Stimulated activated CD8-positive, alpha-beta memory T cell treated with anti-CD3 and anti-CD28 coated beads, Interleukin-4, amount 100 ng/mL, for 1 hour (primary cell): ENCODE measurements at places on chromosomes 12 and 14.

DNA sequence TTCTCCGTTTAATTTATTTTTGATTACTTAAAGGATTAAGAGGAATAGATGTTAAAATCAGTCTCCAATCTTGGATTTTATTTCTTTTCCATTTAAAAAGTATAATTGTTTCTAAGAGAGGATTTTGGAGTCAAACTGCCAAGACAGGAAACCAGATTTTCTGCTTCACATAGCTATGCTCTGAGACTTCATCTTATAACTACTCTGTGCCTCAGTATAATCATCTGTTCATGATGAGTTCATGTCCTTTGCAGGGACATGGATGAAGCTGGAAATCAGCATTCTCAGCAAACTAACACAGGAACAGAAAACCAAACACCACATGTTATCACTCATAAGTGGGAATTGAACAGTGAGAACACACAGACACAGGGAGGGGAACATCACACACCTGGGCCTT, 9.0 kb upstream of the TAS2R31 start:
- DNase-seq: no peak

DNA sequence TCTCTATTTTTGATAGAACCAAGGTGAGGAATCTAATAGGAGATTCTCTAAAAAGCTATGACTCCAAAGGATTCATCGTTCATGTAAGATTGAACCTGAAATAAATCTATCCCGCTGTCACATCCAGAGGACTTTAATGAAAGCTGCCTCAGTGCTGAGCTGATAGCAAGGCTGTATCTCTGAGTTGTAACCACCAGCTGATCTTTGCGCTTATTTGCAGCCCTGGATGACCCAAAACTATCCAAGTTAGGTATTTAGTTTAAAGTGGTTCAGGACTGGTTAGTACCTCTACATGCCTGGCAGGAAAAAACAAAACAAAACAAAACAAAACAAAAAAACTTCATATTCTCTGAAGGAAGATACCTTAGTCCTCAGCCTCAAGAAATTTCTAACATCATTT, 8.8 kb upstream of the ANKRD33 start:
- DNase-seq: no peak

GRCh38 chr14:23612354-23612732, 23.8 kb upstream of the DHRS2 start:
- DNase-seq: no peak

- DNase-seq: no peak
Observed at GRCh38 chr12:13606290-13606689, 375.1 kb downstream of the GRIN2B start.

DNA sequence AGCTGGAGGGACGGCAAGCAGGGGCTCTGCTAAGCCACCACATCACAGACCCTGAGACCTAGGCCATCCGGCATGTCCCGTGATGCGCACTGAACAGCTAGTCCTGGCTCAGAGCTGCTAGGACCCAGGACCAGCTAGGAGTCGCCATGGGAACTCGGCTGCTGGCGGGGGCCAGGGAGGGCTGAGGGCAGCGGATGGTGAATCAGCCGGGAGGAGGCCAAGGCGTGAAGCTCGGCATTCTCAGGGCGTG, 5.1 kb downstream of the AHNAK2 start:
- DNase-seq: no peak

DNA sequence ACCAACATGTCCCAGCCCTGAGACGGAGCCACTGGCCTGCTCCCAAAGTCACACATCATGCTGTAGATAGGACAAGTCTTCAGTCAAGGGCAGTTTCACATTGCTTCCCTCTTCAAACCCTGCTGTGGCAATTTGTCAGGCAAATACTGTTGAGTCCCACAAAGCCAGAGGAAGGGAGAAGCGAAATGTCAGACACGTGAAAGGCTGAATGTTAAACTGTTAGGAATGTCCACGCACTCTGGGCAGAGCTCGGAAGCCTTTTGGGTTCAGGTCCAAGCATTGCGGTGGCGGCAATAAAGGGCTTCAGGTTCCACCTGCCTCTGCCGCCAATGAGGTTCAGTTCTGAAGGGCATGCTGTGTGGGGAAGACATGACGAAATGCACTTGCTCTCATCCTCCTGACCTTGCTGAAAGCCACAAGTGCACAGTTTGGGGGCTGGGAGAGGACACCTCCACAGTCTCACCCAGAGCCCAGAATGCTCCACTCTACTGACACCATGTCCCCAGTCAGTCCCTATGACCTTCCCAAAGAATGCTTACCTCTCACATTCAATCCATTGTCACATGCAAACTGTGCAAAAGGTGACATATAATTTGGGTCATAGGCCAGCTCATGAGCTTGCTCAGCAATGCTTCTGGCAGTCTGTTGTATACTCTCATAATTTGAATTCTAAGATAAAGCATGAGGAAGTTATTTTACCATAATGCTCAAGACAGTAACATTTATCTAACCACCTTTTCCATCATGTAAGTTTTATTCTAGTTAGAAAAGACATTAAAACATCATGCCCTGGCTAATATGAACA, 35.7 kb downstream of the RAD9B start:
- DNase-seq: no peak

DNA sequence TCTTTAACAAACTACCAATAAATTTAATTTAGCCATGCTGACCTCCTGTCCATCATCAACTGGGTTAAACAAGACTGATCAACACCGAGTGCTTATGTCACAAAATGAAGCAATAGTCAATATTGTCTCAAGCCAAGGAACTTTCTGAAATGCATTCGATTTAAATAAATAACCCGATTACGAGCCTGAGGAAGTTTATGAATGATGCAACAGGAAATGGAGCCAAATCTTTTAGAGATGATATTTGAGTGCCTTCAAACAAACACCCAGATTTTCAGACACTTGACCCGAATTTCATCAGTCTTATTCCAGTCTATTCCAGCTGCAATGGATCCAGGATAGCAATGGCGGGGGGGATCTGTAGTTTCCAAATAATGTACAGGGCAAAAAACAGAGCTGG, 27.9 kb downstream of the FAR2 start:
- DNase-seq: no peak

GRCh38 chr14:35509846-35510245, 24.1 kb upstream of the INSM2 start:
- no peak for DNase-seq

GRCh38 chr14:101323111-101323510, 238.2 kb upstream of the DIO3 start:
- no peak for DNase-seq

DNA sequence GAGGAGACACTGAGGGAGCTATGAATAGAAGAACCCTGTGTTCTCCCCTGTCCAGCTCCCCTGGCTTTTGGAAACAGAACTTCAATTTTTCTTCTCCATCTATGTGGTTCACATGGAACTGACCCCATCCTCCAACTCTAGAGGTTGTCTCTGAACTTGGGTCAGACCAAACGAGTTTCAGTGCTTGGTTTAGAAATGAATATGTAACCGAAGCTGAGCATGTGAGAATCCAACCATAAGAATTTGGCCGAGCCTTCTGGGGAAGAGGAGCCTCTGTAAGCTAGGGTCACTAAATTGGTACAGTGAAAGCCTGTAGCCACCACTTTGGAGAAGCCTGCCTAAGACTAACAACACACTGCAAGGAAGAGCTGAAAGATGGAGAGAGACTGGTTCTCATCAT, 464.4 kb downstream of the ZFP36L1 start:
- DNase-seq: no peak

DNA sequence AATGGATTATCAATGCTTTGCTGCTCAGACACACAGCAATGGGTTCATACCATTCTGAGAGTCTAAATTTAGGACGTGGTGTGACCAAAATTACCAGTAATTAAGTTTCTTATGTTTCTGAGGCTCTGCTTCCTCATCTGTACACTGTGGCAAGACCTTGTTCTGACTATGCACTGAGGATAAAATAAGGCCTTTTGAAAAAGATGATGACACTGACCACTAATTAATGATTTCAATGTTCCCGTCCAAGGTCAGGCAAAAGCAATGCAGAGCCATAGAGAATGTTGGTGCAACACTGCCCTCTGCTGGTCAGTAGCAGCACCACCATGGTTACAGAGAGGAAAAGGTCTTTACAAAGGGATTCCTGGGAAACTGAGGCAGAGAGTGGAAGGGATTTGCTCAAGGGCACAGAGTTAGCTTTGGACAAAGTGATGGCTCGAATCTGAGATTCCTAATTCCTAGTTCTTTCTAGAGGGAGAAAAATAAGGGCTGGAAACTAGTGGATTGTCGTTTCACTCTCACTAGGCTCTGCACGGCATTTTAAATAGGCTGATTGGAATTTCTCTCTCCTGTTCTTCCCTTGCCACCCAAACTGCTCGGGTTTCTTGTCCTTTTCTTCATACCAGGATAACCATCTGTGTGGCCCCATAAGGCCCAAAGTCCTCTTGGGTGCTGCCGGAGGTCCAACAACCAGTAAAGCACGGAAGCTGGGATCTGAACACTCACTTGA, 22.3 kb upstream of the P2RX7 start:
- DNase-seq: peak; percentile 59

- no peak for DNase-seq
Observed at GRCh38 chr12:108573317-108573716, 10.9 kb downstream of the ISCU start.

DNA sequence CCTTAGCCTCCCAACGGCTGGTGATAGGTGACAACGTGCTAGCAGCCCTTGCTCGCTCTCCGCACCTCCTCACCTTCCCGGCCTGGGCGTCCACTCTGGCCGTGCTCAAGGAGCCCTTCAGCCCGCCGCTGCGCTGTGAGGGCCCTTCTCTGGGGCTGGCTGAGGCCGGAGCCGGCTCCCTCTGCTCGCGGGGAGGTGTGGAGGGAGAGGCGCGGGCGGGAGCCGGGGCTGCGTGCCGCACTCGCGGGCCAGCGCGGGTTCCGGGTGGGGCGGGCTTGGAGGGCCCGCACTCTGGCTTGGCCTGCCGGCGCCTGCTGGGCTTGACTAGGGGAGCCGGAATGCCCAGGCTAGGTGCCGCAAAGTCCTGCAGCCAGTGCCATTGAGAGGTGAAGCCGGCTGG, 131.1 kb downstream of the CCER1 start:
- no peak for DNase-seq

DNA sequence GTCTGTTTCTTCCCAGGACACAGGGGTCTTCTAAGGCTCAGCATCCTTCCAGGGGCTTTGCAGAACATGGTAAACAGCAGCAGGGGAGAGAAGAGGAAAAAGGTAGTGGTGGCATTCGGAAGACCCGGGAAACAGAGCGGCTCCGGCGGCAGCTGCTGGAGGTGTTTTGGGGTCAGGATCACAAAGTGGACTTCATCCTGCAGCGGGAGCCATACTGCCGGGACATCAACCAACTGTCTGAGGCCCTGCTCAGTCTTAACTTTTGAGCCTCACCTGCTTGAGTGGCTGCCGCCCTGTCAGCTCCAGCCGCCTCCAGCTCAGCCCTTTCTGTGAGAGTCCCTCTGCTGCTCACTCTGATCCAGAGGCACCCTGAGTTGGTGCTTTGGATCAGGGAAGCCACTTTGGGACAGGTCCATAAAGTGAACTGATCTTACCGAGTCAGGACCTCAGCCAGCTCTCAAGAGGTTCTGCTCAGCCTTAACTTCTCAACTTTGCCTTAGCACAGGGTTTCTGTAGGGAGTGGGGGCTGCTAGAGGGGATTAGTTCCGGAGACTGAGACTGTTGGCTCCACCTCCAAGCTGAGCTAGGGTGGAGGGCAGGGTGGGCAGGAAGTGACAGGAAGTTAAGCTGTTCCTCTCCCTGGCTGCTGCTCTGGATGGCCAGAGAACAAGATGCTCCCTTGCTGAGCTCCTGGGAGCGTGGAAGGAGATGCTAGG, 5.4 kb downstream of the SDR39U1 start:
- no peak for DNase-seq
